H9 (cell line): ENCODE measurements at places on chromosomes 11 and 22. TPM values are rescaled to one million over a fixed set of nuclear protein-coding genes. Genes with fewer than 3 reads are reported as not detected.
A peak's percentile ranks its signal among the peaks of the same experiment; 100 is the strongest.

DNA sequence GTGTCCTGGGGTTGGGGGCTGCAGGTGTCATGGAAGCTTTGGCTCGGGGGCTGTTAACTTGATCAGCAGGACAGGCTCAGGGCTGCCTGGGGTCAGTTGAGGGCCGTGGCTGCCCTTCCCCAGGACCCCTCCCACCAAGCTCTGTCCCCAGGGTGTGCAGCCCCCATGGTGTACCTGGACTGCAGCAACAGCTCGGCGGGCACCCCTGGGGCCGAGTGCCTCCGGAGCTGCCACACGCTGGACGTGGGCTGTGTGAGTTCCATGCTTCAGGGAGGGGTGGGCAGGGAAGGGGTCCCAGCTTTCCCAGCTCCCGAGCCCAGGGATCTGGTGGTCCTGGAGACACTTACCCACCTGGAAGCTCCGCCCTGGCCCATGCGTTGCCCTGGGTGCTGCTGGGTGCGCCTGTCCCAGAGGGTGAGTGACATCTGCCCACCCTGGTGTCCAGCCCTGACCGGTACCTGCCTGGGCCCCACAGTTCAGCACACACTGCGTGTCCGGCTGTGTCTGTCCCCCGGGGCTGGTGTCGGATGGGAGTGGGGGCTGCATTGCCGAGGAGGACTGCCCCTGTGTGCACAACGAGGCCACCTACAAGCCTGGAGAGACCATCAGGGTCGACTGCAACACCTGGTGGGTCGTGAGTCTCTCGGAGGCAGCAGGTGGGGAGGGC lies 11.3 kb downstream of the MUC5B start:
- peak; percentile 14 for DNase-seq

STX3 gene
- 37.7 and 41.0 TPM in 2 replicates for total RNA-seq

- DNase-seq = no peak
Observed at GRCh38 chr11:26621132-26621531, 49.1 kb upstream of the MUC15 start.

DNA sequence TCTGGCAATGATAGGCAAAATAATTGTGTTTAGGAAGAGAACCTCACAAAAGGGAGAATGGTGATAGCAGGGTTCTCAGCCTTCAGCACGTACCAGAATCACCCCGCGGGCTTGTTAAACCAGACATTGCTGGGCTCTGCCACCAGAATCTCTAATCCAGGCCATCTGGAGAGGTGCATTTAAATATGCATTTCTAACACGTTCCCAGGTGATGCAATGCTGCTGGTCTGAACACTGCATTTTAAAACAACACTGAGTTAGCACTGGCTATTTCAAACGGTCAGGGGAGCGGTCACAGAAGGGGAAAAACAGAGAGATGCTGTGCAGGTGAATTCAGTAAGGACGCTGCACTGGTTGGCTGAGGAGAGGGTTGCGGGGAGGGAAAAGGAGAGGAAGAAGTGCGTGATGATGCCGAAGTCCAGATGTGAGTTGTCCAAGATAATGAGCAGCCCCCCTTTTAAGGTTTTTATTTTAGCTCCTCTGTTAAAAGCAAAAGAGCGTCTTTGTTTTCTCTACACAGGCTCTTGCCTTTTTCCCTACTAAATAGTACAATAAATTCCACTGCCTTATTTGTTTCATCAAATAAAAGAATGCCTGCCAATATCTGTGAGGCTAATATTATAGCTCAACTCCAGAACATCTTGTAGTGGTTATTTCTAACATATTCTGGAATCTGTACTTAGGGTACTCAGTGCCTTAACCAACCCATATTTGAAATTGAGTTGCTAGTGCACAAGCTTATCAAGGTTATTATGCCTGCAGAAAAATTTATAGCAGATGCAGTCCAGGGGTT lies 109.6 kb upstream of the POU2AF2 start:
- no peak for DNase-seq

DNA sequence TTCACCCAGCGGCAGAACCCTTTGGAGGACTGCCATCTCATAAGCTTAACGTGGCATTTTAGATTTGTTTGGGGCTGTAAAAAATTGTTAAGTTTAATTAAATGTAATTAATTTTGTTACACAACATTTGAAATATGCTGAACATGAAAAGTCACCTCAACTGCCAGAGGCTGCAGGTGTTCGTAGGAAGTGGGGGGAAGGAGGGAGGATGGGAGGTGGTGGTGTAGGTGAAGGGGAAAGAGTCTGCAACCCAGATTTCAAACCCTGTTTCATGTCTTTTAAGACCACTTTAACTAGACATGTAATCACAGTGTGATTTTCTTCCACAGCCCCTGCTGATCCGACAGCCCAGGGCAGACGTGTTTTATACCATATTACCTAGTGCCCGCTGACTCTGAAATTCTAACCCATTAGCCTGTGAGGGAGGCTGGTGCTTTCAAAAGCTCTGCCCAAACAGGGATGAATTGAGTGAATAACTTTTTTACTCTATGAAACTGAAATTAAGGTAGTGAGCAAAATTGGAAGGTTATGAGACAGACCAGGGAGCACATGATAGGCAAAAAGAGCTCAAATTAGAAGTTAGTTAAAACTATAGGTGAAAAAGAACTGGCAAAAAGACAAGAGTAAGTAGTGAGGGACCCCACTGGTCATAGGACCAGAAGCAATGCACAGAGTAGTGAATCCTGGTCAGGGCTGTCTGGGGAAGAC lies 279.8 kb downstream of the DDX10 start:
- DNase-seq = no peak

DNA sequence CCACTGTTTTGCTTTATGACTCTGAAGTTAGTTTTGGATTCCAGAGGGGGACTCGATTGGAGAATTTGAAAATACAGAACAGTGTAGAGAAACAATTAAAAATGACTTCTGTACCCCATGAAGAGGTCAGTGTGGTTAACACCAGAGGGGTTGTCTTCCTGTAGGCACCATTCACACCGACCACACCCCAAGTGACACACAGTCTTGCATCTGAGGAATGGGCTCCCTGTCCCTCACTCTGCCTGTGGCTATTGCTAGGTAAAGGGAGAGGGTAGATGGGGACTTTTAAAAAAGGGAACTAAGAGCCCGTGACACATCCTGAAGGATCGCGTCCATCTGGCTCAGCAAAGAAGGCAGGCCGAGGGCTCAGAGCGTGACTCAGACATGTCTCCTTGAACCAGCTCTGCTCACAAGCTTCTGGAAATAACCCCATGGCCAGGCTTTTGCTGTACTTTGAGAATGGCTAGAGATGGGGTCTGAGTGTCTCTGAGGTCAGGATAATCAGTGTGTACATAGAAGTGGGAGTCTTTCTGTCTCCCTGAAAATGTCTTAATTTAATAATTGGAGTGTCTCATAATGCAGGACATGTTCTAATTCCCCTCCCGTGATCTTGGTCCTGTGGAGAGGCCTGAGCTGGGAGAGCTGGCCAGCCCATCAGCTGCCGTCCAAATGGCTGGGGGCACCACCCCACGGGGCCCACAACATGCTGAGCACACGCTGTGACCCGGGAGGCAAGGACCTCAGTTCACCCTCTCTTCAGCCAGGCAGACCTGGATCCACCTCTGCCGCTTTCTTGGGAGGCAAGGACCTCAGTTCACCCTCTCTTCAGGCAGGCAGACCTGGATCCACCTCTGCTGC lies 39.3 kb downstream of the SGSM1 start:
- no peak for DNase-seq

- no peak for DNase-seq
Observed at GRCh38 chr11:23923357-23923756, 573.5 kb upstream of the LUZP2 start.

- DNase-seq = no peak
Observed at GRCh38 chr22:49462795-49463194, 364.9 kb downstream of the BRD1 start.

- DNase-seq = no peak
Observed at GRCh38 chr11:109970516-109971183, 122.5 kb upstream of the ZC3H12C start.

DNA sequence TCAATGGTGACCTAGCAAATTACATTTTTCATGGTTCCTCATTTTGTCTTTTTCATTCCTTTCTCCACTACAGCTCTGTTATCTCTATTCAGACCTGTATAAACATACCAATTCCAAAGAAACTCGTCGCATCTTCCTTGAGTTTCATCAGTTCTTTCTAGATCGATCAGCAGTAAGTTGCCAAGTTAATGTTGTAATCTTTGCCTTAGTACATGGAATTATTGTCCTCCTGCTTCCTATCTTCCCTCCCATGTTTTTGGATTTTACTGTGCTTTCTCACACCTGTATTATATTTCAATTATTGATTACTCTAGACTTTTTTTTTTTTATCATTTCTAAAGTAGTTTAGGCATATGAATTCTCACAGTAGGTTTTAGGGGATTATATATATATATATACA lies 69.5 kb upstream of the GRIK4 start:
- DNase-seq = no peak

OR8G1 gene
- total RNA-seq = not detected in 2 replicates

DNA sequence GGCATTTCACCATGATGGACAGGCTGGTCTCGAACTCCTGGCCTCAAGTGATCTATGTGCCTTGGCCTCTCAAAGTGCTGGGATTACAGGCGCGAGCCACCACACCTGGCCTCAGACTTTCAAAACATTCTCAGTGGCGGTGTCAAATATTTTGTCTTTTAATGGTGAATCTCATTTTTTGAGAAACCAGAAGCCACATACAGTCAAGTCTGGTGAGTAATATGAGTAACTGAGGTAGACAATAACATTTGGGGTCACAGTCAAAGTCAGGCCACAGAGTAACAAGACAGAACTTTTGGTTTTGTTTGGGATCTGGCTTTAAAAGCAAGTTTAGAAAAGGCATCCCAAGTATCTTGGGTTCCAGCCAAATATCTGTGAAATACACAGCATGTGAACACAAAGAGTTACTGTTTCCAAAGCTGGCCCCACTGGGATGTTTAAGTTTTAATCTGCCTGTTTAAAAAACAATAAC lies 5.6 kb upstream of the TMA7B start:
- DNase-seq = no peak

PGA4 gene
- total RNA-seq = not detected in 2 replicates

DNA sequence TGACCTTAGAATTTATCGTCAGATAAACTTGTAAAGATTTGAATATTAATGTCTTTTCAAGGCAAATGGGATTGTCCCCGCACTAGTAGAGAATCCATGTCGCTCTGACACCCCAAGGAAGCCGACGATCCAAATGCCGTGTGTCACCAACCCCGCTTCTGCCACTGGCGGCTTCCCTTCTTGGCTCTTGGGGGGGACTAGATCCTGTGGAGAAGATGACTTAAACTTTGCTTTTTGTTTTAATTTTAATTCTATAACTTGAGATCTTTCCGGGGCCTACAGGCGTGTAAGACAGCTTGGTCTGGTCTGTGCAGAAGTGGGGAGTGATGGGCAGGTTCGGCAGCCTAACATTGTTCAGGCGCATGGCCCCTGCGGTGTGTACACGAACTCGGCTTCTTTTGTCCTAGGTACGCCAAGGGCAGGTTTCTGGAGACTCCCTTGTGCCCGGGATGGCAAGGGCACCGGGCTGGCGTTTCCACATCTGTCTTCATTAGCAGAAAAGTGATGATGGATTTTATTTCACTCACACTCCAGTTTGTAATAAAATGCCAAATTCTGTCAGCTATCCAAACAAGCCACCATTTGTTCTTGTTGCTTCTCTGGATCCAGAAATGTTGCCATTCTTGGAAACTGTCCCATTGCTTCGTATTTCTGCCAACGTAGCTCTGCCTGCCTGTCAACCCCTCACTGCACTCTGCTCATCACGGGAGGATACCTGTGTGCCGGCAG lies 6.7 kb downstream of the YDJC start:
- DNase-seq = no peak

RIMBP3C gene
- 0.22 and 0.44 TPM in 2 replicates for total RNA-seq

DNA sequence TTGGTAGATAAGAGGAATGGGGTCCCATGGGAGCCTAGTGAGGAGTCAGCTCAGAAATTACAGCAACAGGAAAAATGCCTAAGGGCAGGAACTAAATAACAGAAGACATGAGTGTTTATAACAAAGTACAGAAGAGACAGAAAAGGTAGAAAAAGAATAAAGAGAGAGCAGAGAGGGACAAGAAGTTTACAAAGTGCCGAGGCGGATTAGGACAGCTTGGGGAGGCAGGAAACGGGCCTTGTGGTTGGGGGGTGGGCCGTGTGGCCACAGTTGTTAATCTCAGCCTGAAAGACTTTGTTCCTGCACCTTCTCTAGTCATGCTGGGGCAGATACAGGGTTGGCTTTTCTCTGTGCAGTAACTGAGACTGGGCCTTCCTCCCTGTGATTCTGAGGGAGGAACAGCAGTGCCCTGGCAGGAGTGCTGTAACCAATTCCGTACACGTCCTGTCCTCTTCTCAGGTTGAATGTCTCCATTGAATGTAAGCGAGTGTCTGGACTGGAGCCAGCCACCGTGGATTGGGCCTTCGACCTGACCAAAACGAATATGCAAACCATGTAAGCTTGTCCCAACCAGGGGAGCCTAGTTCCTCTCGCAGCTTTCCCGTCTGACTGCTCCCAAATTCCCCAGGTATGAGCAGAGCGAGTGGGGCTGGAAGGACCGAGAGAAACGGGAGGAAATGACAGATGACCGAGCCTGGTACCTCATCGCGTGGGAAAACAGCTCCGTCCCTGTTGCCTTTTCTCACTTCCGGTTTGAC lies 13.2 kb downstream of the NAA40 start:
- no peak for DNase-seq
